Pons (tissue), 1 donor: ENCODE measurements at places on chromosomes 4 and X.

DNA sequence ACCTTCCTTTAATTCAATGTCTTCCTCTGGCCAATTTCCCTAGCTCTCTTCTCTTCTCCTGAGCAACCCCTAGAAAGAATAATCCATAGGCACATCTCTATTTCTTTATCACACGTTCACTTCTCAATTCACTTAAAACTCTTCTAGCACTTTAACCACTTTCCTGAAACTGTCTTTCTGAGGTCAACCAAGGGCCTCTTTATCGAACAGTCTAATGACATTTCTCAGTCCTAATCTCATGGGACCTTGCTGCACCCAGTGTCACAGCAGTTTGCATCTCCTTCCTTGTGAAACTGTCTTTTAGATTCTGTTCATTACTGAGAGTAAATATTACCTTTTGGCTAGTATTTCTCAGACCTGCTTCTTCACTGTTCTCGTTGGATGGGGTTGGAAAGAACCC, 285.3 kb upstream of the RASGEF1B start:
- DNase-seq: no peak

GRCh38 chr4:69583543-69583942, 55.9 kb downstream of the UGT2A2 start:
- DNase-seq: no peak

DNA sequence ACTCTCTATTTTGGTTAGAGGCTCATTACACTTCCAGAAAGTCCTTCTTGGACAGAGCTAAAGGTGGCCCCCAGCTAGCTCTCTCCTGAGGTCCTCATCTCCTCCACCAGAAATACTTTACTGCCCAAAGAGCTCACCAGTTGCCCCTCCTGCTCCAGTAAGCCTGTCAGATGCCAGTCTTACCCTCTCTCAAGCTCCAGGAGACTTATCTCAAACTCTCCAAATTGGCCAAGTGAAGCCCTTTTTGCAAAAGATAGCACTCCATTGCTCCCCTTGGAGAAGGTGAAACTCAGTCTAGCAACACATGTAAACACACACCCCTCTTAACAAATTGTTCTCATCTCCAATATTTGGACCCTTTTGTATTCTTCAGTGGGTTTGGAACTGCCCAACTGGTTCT, 128.5 kb downstream of the ZNF330 start:
- DNase-seq: no peak

DNA sequence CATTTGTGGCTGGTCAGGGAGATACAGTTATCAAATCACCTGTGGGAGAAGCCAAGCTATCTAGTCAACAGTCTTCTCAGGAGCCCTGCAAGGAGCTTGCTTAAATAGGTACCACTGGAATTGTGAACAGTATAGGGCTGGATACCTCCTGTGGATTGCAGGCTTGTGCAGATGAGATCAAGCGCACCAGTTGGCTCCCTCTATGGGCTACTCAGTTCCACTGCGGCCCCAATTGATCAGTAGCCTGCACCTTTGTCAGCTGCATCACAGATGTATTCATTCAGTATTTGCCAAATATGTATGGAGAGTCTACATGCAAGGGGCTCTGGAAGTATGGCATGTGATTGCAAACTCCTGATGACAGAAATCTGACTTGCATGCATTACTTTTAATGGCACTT, 28.6 kb downstream of the TEX13A start:
- DNase-seq: no peak

DNA sequence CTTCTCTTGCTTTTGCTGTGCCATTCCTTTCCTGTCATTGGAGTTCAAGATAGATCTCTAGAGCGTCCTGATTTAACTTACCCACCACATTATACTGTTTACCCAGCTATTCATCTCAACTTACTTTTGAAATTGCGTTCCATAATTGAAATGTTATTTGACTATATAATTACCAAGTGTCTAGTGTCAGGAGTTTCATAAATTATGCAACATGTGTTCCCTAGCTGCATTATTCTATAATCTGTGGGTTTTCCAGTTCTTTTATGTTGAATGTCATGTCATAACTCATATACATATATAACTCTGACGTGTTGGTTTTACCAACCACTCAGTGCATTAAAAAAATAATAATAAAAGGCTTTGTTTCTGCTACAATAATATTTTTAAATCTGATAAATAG, 285.9 kb upstream of the ARSJ start:
- no peak for DNase-seq
